Camera-type eye (tissue), 1 donor: ENCODE measurements at places on chromosomes 3 and 15. TPM values are rescaled to one million over a fixed set of nuclear protein-coding genes. Genes with fewer than 3 reads are reported as not detected.

Gene LRTM1
- total RNA-seq, result 22.9 TPM

Gene CHL1
- 78.5 TPM for total RNA-seq

Gene BDH1
- 23.8 TPM for total RNA-seq

Gene FAM107A
- total RNA-seq, result 18.9 TPM

Gene ITPKA
- 2.6 TPM for total RNA-seq

Gene SEMA5B
- total RNA-seq, result 33.2 TPM

Gene GREM1
- total RNA-seq, result 1.2 TPM

Gene LRRC34
- total RNA-seq, result 17.3 TPM

Gene GCHFR
- 8.7 TPM for total RNA-seq

Gene CEP19
- 7.4 TPM for total RNA-seq

Gene GABRA5
- total RNA-seq, result 1.6 TPM

Gene TF
- 1,294 TPM for total RNA-seq

Gene UBL7
- total RNA-seq, result 44.8 TPM

Gene TRAIP
- 3.8 TPM for total RNA-seq

Gene LPP
- total RNA-seq, result 100 TPM
